LNCaP clone FGC (cell line): ENCODE measurements at places on chromosomes 6 and 20.

DNA sequence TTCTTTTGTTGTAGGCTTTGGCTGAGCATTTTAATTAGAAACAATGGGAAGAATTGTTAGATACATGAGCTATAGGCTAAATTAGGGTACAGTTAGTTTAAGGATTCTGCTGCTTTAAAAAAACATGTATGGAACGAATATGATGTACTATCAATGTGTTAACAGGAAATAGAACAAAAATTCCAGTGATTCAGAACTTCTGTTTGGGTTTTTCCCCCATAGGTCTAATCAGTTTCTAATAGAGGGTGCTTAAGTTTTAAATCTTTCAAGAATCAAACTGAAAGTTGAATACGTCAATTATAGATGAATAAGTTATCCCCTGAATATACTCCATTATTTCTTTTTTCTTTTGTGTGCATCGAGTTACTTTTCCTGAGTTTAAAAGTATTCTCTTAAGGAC is 1.9 kb downstream of the TAB2 start:
- no peak for DNase-seq

- no peak for DNase-seq
These were observed 79.5 kb upstream of the RALGAPA2 start for GRCh38 chr20:20791664-20792568.

GRCh38 chr6:150325066-150325772 is 43.6 kb upstream of the IYD start:
- no peak for DNase-seq

GRCh38 chr6:106072501-106073090 is 13.5 kb upstream of the PRDM1 start:
- no peak for DNase-seq

GRCh38 chr6:130697995-130698535 is 129.1 kb upstream of the SMLR1 start:
- no peak for DNase-seq

- DNase-seq: no peak
These were observed 3.1 kb upstream of the CCDC167 start for GRCh38 chr6:37502703-37503291.

DNA sequence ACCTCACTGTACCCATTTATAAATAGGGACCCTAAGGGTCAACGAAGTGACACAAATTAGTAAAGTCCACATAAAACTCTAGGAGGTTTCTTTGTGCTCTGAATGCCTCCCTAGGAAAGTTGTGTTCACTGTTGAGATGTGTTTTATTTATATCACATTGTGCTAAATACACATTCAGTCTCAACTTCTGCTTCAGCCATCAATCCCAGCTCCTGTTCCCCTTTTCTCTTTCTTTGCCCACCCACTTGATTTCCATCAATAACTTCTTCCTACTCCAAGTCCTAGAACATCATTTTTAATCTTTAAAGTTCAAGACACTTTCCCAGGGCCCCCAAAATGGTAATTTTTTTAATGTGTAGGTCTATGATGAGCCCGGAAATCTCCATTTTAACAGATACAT is 208.3 kb upstream of the RAB32 start:
- no peak for DNase-seq

DNA sequence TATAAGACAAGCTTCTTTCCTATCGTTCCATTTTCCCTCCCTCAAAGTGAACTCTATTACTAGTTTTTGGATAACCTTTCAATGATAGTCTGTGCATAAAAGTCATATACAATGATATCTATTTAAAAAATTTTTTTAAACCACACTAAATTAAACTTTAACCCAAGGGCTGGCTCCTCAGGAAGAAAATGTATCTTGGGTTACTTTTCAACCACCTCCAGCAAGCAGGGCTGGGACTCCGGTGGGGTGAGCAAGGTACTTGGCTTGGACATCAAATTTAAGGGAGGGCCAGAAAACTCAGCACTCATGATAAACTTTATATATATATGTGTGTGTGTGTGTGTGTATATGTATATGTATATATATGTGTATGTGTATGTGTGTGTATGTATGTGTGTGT is 13.9 kb upstream of the PPP1R3G start:
- no peak for DNase-seq

- DNase-seq: no peak
These were observed 106.3 kb upstream of the TBX18 start for GRCh38 chr6:84870672-84871071.

- DNase-seq: no peak
These were observed 3.0 kb downstream of the VSTM2L start for GRCh38 chr20:37905671-37906613.

DNA sequence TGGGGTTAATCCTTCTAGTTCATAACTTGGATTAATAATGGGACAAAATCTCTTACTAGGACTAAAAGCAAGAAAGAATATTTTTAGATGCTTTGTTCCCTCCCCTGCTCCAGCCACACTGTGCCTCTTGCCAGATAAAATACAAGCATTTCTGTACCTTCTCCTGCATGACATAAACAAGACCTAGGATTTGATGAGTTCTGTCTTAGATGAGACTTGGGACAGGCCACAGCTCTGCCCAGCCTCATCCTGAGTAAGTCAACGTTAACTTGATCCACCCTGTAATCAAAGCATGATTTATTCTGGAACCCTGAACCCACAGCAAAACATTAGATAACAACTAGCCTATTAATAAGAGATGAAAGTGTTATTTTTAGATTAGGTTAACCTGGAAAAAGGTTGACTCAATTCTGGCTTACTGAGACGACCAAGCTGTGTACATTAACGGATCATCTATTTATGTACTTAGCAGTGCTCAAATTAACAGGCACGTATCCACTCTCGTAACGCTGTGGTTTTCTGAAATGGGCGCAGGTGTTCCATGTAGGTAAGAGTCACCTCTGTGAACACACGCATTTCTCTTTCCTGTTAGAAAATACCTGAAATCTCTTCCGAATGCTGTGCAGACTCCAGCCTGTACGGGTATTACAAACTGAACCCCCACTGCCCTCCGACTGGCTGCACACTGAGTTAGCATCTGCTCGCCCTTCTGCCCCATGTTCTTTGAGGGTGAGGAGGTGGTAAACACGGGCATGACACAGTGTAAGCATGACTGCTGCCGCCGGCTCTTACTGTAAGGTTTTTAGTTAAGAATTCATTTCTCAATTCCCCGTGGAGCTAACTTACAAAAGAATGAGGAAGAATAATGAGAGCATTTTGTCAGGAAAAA is 132.1 kb upstream of the FOXQ1 start:
- DNase-seq: no peak

DNA sequence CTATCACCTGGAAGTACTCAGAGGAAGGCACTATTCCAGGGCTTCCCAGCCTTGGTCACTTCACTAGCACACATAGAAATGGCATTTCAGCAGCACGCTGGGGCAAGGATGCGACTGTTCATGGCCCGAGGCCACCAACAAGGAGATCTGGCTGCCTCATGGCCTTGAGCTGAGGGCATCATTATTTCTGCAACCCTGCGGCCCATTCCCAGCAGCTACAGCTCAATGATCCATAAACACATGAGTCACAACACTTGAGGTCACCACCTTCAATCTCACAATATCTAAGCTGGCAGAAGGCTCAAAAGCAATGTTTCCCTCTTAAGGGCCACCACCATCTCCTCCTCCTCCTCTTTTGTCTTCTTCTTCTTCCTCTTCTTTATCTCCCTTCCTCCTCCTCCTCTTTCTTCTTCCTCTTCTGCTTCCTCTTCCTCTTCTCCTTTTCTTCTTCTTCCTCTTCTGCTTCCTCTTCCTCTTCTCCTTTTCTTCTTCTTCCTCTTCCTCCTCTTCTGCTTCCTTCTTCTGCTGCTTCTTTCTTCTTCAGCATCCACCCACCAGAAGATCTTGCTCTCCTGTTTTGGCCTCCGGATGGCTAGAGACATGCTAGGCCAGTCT is 382.9 kb upstream of the CNR1 start:
- DNase-seq: no peak

- DNase-seq: no peak
These were observed 65.4 kb upstream of the AKIRIN2 start for GRCh38 chr6:87767478-87767877.

GRCh38 chr6:37910998-37911397 is 91.5 kb downstream of the ZFAND3 start:
- no peak for DNase-seq

GRCh38 chr20:15100506-15101160 is 763.2 kb upstream of the FLRT3 start:
- DNase-seq: no peak

- no peak for DNase-seq
These were observed 10.8 kb downstream of the DDX27 start for GRCh38 chr20:49230021-49230420.

DNA sequence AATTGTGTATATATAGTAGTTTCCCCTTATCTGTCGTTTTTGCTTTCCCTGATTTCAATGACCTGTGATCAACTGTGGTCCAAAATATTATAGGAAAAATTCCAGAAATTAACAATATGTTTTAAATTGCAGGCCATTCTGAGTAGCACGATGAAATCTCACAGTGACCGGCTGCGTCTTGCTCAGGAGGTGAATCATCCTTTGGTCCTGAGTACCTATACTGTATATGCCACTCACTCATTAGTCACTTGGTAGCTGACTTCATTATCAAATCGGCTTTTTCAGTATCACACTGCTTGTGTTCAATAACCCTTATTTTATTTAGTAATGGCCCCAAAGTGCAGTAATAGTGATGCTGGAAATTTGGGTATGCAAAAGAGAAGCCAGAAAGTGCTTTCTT is 728.3 kb upstream of the EYS start:
- DNase-seq: no peak

DNA sequence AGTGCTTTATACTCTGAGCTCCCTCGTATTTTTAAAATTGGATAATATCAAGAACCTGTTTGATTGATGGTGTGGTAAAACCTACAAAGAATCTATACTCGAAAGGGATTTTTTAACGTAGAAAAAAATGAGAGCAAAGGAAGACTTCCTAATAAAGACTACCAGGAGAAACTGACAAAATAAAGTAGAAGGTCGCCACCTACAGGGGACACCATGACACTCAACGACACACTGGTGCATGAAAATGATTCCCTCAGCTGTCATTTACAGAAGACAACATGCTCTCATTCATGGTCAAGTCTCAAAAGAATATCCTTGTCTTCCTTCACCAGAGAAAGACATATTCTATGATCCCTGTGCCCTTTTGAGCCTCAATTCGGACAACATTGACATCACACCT is 10.1 kb upstream of the NHSL1 start:
- peak; percentile 41 for DNase-seq

GRCh38 chr20:41173161-41173721 is 35.9 kb downstream of the PLCG1 start:
- DNase-seq: no peak

GRCh38 chr6:134666125-134666524 is 283.8 kb downstream of the ALDH8A1 start:
- no peak for DNase-seq

DNA sequence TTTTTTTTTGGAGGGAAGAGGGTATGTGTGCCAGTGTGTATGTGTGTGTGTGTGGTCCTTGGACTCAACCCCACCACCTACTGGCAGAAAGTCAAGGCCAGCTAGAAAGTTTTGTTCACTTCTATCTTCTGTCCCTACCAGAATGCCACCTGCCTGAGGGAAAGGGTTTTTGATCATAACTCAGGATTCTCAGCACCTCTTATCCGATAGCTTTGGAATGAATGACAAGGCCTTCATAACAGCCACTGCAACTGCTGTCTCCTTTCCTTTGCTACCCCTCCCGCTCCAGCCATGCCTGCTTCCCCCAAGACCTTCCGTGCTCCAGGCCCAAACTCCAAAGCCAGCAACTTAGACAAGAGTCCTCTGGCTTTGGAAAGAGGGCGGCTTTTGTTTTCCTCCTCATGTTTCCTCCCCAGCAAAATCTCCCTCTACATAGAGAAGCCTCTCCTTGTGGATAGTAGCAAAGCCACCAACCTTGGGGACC is 18.7 kb downstream of the BTN3A1 start:
- no peak for DNase-seq
